ACHN (cell line): ENCODE measurements at places on chromosomes 1 and 21.

GRCh38 chr1:101365186-101365585 lies 128.4 kb downstream of the S1PR1 start:
- DNase-seq = no peak

DNA sequence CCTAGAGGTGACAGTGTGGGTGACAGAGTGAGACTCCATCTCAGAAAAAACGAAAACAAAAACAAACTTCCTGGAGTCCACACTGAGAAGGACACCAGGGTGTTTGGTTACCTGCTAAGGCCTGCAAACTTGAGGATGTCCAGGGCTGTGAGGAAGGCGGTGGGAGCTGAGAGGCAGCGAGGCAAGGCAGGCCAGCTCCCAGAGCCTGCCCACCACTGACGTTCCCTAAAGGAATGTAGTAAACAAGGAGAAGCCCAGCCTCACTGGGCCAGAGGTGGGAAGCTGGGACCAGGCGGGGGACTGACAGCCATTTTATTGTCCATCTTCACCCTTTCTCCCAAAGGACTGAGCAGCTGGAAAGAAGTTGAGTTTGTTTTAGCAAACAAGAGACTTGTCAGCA lies 24.1 kb downstream of the SHISA4 start:
- no peak for DNase-seq

DNA sequence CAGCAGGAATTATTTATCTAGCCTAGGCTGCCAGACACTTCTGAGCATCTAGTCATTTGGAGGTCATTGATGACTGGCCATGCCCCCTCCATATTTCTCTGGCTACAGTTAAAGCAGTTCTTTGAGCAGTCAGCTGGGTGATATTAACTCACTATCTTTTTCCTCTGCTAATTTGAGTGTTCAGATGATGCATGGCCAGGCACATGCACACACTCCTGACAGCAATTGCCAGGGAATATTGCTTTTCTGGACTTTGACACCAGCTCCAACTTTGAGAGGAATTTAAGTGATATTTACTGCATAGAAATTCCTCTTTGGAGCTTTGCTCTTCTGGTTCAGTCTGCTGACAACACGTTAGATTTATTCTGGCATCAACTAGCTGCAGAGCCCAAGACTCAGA lies 52.6 kb downstream of the CD247 start:
- no peak for DNase-seq

GRCh38 chr1:11227106-11228077 lies 35.0 kb downstream of the MTOR start:
- no peak for DNase-seq

GRCh38 chr21:45142469-45143308 lies 68.3 kb downstream of the ADARB1 start:
- peak; percentile 20 for DNase-seq
